ENCODE measurements at places on chromosomes 16 and 17.

DNA sequence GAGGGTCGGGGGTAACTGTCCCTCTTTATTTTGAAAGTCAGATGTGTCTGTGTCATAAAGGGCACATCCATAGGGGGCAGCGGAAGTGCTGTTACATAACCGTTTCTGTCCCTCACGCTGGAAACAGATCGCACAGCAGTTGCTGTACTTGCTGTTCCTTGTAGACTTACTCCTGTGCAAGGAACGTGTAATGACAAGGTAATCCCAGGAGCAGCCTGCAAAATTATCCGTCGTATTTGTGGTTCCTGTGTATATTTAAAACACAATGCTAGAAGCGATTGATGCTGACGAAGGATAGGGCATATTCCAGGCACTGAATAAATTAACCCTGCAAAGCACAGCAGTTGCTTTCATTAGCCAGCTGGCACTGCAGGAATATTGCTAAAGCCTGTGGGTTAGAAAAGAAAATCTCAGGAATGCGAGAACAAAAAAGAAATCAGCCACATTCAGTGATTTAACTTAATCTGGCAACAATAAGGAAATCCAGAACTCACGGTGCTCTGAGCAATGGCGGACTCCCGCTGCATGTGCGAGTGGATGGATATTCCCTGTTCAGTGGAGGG lies 76.2 kb downstream of the SPECC1 start:
- DNase-seq: peak; percentile 31

- DNase-seq: no peak
Measured at GRCh38 chr16:31421587-31421986, 6.6 kb downstream of the COX6A2 start.

GRCh38 chr17:19897090-19897837 lies 29.5 kb upstream of the ULK2 start:
- no peak for DNase-seq

- no peak for DNase-seq
Measured at GRCh38 chr16:88468275-88469129, 15.4 kb downstream of the ZFPM1 start.

- no peak for DNase-seq
Measured at GRCh38 chr17:17609121-17609520, 17.6 kb upstream of the PEMT start.

GRCh38 chr17:49815761-49816281 lies 27.3 kb downstream of the KAT7 start:
- DNase-seq: no peak

GRCh38 chr17:70642059-70642458 lies 472.7 kb downstream of the KCNJ2 start:
- DNase-seq: no peak

GRCh38 chr17:66942451-66943264 lies 21.8 kb upstream of the CACNG4 start:
- no peak for DNase-seq

- DNase-seq: no peak
Measured at GRCh38 chr17:44152875-44153274, 11.1 kb downstream of the HROB start.

GRCh38 chr17:76160896-76161528 lies 20.0 kb upstream of the FOXJ1 start:
- no peak for DNase-seq

DNA sequence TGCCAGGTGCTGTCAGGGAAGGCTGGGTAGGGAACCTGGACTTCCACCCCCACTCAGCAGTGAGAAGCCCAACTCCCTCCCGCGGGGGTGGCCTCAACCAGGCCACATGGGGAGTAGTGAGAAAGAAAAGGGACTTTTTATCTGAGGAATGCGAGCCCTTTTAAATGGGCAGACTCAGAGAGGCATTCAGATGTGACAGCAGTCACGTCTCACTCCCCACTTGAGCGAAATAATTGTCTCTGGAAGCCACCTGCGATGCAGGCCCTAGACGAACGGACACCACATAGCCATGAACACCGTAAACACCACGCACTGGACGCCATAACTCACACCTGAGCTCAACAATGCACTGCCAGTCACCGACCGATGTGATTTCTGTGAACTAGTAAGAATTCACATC lies 11.9 kb upstream of the CD300E start:
- no peak for DNase-seq

GRCh38 chr17:53191878-53192277 lies 630.8 kb upstream of the KIF2B start:
- no peak for DNase-seq

DNA sequence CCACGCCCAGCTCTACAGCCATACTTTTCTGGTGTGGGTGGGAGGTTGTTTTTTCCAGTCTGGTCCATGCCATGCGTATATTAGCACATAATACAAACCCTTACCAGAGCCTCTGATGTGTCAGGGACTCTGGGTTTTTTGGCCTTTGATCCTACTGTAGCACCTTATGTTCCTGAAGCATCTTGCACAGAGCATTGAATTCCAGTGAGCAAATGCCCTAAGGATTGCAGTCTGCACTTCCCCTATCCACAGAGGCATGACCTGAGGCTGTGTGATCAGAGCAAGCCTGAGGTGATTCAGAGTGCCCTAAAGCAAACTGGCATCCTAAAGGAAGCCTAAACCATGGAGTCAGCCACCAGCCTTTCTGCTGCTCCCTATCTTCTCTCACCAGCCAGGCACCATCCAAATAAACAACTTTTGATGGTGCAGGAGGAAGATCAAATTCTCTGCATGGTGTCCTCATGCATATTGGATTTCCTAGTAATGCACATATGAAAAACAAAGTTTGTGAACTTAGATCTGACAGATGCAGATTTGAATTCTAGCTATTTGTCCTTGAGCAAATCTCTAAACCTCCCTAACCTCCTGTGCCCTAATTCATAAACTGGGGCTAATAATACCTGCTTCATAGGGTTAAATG lies 41.2 kb upstream of the HAS3 start:
- DNase-seq: no peak

DNA sequence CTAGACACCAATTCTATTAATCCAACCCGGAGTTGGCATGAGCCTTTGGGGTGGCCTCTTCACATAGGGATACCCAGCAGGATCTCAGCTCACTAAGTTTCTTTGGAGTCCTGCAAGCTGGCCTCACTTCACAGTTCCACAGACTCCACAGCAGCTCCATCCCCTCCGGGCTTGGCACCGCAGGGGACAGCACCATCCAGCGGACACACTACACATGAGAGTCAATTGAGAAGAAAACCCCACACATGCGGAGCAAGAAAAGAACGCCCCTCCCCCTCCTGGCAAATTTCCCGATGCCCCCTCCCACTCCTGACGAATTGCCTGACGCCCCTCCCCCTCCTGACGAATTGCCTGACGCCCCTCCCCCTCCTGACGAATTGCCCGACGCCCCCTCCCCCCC lies 31.1 kb downstream of the KLHDC4 start:
- no peak for DNase-seq

DNA sequence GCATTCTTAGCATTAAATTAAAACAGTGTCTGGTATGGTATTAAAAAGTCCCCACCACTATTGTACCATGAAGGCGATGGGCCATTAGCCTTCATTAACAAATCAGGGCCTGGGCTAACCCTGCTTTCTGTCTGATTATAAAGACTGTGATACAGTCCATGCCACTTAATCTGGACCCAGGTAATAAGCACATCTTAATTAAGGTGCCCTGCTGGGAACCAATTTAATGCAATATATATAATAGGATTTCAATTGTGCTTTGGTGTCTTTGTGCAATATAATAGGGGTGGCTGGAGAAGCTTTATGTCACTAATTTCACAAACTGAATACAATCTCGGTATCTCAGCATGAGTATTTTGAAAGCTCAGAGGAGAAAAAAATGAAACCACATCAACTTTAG lies 64.4 kb upstream of the CDH8 start:
- no peak for DNase-seq

GRCh38 chr17:50781167-50781566 lies 13.8 kb upstream of the ANKRD40CL start:
- no peak for DNase-seq

DNA sequence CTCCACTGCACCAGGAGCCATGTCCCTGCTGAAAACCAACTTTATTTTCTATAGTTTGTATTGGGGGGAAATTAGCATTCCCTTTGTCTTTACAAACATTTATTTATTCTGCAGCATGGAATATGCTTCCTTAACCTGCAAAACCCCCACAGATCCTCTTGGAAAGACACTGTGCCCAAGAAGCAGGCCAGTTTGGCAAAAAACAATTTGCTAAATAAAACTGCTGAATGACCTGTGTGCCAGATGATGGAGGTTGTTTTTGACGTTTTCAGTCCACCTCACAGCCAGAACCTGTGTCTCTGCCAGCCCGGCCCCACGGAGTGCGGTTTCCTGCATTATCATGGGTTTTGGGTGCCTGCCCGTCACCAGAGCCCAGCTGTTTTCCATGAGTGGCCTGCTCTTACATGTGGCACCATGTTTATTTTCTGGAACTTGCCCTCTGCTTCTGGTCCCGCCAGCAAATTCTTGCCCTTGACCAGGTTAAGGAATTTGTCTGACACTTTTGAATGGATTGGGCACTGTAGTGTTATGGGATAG lies 26.4 kb downstream of the ORC6 start:
- DNase-seq: no peak

GRCh38 chr16:17420816-17421215 lies 49.9 kb downstream of the XYLT1 start:
- no peak for DNase-seq

DNA sequence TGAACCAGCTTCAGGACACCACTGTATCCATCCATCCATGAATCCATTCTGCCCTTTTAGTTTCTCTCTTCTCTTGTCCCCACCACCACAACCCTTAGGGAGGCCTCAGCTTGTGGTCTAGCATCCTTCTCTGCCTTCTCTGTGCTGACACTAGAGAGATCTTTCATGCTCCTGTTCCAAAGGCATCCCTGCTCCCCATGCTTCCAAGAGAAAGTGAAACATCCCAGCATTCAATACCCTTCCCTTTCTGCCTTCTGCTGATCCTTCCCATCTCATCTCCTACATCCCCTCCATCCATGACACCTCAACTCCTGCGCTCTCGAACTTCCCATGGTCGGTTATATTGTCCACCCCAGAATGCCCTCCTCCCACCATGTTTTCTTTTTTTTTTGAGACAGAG lies 10.0 kb downstream of the RAPGEFL1 start:
- no peak for DNase-seq

GRCh38 chr17:8345951-8346665 lies 6.5 kb downstream of the ODF4 start:
- no peak for DNase-seq

- DNase-seq: no peak
Measured at GRCh38 chr16:20874088-20874581, 26.0 kb downstream of the DCUN1D3 start.

GRCh38 chr16:67525176-67525860 lies 3.3 kb upstream of the RIPOR1 start:
- no peak for DNase-seq

DNA sequence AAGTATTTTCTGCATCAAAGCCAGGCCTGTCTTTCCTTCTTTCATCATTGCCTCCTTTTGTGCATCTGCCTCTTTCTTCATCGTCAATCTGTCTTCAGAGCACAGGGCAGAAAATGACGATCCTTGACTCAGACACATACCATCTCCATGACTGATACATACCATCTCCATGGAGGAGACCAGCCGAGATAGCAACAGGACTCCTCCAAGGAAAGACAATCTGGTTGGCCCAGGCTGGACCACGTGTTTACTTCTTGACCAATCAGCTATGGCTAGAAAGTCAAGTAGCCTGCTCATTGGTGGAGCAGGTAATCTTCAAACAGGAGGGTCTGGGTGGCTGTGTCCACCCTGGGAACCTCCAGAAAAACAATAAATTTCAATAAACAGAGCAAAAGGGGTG lies 164.6 kb downstream of the CPPED1 start:
- peak; percentile 45 for DNase-seq

DNA sequence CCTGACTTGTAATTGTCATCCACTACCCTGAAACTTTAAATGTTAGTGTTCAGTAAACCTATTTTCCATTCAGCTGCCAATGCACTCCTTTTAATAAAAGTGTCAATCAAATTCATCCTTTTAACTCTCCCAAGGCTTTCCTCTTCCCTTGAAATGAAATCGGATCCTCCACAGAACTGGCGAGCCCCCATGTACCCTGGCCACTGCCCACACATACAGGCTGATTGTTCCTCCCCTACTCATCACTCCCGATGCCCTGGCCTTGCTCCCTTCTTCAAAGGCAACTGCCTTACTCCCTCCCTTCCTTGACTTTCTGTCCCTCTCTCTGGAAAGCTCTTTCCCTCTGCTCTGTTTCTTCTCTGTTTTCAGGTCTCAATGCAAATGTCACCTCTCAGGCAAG lies 7.6 kb downstream of the KRT33A start:
- DNase-seq: no peak

GRCh38 chr16:69253870-69254341 lies 57.2 kb upstream of the VPS4A start:
- DNase-seq: no peak

GRCh38 chr17:65243838-65244625 lies 106.9 kb downstream of the RGS9 start:
- peak; percentile 47 for DNase-seq

DNA sequence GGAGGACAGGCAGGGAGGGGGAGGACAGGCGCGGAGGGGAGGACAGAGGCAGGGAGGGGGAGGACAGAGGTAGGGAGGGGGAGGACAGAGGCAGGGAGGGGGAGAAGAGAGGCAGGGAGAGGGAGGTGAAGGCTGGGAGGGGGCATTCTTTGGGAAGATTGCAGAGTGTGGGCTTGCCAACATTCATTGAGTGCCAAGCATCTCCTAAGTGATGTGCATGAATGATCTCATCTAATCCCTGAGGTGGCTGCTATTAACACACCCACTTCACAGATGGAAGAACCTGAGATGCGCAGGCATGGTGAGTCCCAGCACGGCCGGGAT lies 58.3 kb downstream of the NT5M start:
- DNase-seq: no peak

All from GM04504 (cell line).